ENCODE measurements at places on chromosomes 5 and 9. TPM values are rescaled to one million over a fixed set of nuclear protein-coding genes. Genes with fewer than 3 reads are reported as not detected.

DNA sequence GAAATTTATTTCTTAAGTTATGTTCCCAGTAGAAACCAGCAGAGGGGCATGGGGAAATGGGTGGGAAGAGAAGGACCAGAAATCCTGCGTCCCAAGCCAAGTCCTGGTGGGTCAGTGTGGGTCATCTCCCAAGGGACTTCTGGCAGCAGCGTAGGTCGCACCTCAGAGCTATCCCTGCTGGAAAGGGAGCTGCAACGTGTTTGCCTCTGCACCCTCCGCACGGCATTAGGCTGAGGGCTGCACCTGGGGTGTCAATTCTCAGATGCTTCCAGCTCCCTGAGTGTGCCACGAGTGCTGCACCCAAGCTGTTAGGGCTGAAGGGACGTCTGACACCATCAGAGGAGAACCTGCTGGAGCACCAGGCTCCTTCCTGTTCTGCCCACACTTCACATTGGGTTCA is 182.8 kb downstream of the CACNA1B start:
- DNase-seq, result no peak

DNA sequence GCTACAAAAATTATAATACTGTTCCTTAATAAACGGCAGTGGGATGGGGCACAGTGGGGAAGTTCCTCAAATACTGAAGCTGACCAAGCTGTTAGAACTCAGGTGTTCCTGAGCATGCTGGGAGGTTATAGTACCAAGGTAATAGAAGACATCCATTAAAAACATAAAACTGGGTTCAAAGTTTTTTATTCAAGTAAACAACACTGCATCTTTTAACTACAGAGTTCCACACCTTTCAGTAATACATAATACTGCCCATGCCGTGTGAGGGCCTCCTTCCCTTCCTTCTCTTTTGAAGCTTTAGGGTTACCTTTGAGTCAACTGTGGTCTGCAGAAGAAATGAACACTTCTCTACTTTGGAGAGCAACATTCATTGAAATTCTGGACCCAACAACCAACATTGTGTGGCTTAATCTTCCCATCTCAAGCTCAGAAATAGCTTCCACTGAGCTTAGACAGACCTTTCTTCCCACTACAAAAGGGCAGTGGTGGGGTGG is 43.6 kb downstream of the SERINC5 start:
- DNase-seq, result no peak

DNA sequence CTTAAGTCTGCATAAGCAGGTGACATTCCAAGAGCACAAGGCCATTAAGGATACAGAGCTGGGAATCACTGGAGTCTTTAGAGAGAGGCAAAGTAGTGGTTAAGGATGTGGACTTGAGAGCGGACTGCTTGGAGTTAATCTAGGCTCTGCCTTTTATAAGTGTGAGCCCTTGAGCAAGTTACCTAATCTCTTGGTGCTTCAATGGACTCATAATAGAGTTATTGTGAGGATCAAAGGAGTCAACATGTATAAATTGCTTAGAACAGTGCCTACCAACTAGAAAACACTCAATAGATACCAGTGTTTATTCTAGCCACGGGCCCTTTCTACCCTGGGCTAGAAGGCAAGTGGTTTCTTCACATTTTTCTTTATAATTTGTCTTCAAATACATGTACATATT is 819.4 kb downstream of the NR2F1-AS1 start:
- DNase-seq, result no peak

DNA sequence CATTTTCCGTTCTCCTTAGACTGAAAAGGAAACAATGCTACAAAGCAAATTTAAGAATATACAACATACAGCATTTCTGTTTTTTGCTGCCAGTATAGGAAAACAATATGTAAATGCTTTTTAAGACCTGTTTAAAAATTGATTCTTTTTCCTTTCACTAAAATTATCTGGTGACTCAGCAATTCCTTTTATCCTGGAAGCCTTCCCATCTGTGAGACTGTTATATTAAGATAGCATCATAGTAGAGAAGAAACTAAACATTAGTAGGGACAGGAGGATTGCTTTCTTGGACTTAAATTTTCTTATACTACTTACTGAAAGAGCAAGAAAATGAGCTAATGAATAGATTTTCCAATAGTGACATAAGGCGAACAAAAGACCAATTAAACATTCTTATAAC is 30.0 kb upstream of the GPR21 start:
- no peak for DNase-seq

Gene SLC23A1
- not detected for total RNA-seq

Measured in left cardiac atrium (tissue), 4 donors.